ENCODE measurements at places on chromosomes 16 and 17.
A peak's percentile ranks its signal among the peaks of the same experiment; 100 is the strongest.

- no peak for DNase-seq
Measured at GRCh38 chr17:82930924-82931698, 91.3 kb upstream of the ZNF750 start.

GRCh38 chr16:50602126-50602525 is 53.9 kb downstream of the NKD1 start:
- DNase-seq = no peak

DNA sequence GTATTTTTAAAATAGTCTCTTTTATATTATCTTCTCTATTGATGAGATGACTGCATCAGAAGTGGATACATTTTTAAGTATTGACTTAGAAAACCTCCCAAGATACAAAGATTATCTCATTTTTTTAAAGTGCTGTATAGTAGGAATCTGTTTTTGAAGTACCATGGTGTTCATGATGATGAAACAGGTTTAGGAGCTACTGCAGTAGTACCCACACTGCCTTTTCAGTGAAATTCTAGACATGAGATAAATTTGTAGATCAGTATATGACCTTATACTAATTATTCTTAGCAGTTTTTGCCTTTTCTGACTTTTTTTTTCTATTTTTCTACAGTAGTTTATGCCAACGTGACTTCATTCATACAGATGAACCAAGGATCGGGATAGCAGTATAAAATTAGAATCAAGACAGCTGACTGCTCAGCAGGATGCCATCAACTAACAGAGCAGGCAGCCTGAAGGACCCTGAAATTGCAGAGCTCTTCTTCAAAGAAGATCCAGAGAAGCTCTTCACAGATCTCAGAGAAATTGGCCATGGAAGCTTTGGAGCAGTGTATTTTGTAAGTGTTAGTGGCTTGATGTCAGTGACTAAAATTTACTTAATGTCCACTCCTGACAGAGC is 61.1 kb downstream of the TAOK1 start:
- DNase-seq = no peak

GRCh38 chr17:54785643-54786268 is 114.9 kb upstream of the TOM1L1 start:
- no peak for DNase-seq

- no peak for DNase-seq
Measured at GRCh38 chr17:76085731-76086366, 6.9 kb downstream of the ZACN start.

- no peak for DNase-seq
Measured at GRCh38 chr16:47939680-47940079, 216.1 kb downstream of the ABCC12 start.

- no peak for DNase-seq
Measured at GRCh38 chr16:23837553-23838308, 1.9 kb downstream of the PRKCB start.

DNA sequence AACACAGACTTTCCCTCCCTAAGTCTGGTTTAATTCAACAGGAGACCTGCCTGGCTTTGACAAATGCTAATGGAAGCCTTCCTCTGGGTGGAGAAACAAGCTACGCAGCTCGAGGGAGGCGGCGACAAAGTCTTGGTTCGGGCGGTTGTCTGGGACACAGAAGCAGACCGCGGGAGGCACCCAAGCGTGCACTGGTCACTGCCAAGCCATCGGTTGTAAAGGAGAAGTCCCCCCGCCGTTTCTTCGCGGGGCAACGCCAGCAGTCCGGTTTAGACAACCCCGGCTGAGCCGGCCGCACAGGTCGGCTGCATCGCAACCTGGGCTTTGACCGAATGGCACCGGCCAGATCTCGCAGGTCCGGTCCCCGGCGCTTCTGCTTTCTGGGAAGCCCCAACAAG is 586 bp downstream of the GLYR1 start:
- peak; percentile 77 for DNase-seq

DNA sequence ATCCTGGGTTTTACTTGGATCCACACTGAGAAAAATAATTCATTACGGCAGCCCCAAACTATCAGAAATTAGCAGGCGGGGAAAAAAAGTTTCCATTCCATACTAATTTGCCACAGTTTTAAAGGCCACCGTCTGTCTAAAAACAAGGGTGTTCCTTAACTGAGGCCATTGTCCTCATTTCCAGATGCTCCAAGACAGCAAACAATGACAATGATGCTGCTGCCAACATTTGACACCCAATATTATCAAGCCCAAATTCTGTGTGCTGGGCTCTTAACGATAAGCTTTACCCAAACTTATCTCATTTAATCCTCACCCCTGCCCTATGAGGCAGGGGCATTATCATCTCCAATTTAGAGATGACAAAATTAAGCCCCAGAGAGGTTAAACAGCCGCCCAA is 26.3 kb downstream of the CUEDC1 start:
- DNase-seq = no peak

- peak; percentile 41 for DNase-seq
Measured at GRCh38 chr16:75322740-75323139, 71.3 kb upstream of the BCAR1 start.

GRCh38 chr16:20614186-20615141 is 38.3 kb upstream of the ACSM2B start:
- DNase-seq = no peak

DNA sequence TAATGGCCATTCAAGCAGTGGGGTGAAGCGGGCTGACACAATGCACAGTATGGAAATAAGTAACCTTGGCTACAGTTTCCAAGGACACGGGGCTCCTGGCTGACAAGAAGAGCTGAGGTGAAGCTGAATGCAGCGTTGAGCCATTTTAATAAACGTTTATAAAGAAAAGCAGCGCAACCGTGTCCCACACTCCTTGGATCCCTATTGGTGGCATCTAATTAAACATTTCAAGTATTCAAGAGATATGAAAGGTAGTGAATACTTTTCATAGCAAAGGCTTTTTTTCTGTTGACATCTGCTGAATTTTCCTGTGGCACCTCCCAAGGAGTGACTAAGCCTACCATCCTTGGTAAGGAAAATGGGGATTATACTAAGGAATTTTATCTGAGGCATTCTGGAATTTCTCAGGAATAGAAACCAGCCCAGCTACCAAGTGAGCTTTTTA is 26.5 kb downstream of the DUSP14 start:
- DNase-seq = no peak

- no peak for DNase-seq
Measured at GRCh38 chr16:24146518-24146917, 109.6 kb upstream of the CACNG3 start.

GRCh38 chr17:58351831-58352595 is at the start of gene SUPT4H1:
TSS of gene SUPT4H1 (minus strand) at chr17:58352201. CDS start at chr17:58352135, 66 bp downstream.
- peak; percentile 94 for DNase-seq

DNA sequence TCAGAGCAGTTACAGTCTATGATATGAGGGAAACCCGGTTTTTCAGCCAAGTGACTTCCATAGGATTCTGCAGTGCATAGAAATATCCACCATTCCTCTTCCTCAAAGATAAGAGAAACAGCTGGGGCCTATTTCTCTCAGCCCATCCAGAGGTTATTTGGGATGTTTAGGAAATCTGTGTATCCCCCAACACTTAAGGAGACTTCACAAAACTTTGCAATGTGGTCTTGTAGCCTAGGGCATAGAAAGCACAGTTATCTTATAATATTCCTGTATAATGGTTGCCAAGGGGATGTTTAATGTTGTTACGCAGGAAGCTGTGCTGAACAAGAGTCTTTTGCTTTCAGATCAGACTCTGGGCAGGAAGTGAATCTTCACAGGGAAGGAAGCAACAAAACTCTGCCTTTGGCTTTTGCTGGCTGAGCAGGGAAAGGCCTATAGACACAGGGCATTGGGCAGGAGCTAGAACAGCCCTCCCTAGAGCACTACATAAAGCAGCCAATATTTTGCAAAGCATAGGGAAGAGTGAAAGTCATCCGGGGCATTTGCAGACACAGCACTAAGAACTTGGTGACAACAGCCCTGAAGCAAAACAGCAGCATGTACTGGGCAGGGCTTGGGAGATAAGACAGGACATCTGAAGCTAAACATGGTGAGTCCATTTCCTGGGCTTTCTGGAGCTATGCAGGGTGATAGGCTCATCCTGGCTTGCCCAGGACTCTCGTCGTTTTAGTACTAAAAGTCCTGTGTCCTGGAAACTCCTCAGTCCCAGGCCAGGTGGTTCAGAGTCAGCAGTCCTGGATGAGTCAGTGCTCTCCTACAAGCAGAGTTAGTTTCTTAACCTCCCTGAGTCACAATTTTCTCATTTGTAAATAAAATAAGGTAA is 18.7 kb upstream of the BEAN1 start:
- DNase-seq = peak; percentile 73

DNA sequence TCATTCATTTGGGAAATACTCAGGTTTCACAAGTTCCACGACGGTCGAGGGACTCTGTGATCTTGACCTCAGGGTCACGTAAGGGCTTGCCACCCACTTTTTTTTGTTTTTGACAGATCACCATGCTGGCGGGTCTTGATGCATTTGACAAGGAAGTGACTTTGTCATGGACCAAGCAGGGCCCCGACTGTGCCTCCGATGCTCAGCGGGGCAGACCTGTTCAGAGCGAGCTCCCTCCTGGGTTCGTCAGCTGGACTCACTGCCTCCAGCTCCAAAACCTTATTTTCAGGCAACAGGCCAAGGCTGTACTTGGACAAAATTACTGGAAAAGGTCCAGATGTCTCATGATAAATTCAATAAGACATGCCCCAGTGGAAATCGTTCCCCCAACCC is 9.0 kb upstream of the CLEC18A start:
- no peak for DNase-seq

DNA sequence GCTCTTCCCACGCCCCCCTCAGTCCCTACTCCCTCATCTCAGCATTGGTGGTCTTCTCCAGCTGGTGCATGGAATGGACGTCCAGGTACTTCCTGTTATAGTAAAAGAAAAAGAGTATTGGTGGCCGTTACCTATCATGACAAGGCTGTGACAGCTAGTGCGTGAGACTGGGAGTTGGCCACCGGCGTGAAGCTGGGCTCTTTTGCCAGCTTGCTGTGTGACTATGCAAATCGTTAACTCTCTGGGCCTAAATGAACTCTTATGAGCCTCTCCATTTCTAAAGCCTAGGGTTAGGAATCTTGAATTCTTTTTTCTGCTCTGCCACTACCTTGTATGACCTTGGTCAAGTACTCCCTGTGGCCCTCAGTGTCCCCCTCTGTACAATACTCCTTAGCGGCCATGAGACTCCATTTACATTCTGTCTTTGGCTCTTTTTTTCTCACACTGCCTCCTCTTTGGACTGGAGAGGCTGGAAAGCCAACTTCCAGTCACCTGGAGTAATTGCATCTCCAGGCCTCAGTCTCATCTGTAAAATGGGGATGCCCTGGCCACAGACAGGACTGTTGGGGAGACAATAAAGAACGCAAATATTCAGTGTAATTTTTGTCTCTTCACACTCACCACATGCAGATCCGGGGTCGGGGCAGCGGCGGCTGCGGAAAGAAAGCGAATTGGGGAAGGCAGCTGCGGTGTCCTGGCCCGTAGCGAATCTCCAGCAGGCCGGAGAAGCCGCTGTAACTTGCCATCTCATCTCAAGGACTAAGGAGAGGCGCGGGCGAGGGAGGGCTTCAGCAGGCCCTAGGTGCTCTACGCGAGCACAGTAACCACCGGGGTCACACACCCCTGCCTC is 1.1 kb downstream of the CFAP119 start:
- DNase-seq = no peak

DNA sequence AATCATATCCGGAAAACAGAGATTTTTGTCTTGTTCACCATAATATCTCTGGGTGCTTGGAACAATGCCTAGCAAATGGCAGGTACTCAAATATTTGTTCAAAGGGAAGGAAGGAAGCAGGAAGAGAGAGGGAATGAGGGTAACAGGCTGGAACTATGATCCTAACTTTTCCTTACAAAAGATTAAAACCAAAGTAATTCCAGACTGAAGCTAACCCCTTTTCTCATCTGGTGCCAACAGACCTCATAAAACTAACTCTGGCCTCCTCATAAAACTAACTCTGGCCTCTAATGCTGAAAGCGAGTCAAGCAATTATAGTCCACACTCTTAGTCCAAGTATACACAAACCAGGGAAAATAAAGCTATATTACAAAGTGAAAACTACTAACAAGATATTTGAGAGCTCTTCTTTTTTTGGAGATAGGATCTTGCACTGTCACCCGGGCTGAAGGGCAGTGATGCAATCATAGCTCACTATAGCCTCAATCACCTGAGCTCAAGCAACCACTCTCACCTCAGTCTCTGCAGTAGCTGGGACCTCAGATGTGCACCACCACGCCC is 84.6 kb downstream of the KANSL1 start:
- DNase-seq = no peak

- DNase-seq = no peak
Measured at GRCh38 chr16:72789465-72789864, 258.5 kb downstream of the ZFHX3 start.

DNA sequence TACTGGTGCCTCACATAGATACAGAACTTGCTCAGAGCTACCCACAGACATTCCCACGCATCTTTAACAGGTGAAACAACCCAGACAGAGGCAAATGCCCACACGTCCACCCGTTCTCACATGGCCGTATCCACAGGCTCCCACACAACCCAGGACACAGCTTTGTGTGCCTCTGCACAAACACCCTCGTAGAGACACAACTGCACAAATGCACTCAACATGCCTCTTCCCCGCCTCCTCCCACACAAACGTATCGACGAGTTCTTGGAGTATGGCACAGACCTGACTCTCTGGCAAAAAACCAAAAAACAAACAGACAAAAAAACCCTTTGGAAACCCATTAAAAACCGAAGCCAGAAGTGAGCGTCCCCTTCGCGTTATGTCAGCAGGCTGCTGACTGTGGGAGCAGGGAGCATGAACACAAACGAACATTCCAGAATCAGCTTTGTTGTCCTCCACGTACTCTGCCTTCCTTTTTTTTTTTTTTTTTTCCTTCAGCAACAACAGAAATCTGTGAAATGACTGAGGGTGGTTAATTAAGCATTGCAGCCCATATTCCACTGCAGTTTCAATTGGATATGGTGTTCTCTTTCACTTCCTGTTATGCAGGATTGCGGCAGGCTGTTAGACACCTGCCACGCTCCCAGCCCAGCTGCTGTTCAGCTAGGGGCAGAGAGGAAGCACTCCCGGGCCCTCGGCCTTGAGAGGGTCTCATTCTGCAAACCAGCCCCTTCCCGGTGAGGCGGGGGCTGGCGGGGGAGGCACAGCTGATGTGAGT is 313.7 kb downstream of the MAF start:
- no peak for DNase-seq

DNA sequence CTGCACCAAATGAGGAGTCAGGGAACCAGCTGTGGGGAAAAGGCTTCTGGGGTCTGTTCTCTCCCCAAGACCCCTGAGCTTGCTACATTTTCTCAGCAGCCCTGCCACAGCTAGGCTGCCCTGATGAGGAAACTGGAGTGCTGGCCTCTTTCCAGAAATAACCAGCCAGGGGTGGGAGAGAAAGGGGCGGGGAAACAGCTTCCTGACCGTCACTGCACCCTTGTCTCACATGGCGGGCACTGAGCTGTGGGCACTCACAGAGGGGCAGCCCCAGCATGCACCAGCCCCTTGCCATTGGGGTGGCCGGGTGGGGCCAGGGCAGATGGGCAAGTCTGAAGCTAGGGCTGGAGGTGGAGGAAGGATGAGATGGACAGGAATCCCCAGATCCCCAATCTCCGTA is 2.9 kb downstream of the SRL start:
- DNase-seq = no peak

GRCh38 chr17:48484256-48484655 is 46.6 kb downstream of the HOXB1 start:
- DNase-seq = no peak
